ENCODE measurements at places on chromosomes 3 and 15. TPM values are rescaled to one million over a fixed set of nuclear protein-coding genes. Genes with fewer than 3 reads are reported as not detected.

Gene SCN11A
- not detected for polyA plus RNA-seq

Gene MKRN3
- polyA plus RNA-seq: 0.49 TPM

Gene LIPH
- polyA plus RNA-seq: not detected

Gene SUMF1
- polyA plus RNA-seq: 23.0 TPM

Gene PLS1
- not detected for polyA plus RNA-seq

Gene PCCB
- 40.3 TPM for polyA plus RNA-seq

Gene LRTM1
- polyA plus RNA-seq: not detected

Gene PROK2
- polyA plus RNA-seq: not detected

Gene PAQR5
- not detected for polyA plus RNA-seq

Gene PLA2G4D
- not detected for polyA plus RNA-seq

Gene ANKRD63
- polyA plus RNA-seq: not detected

Gene SLC2A2
- polyA plus RNA-seq: not detected

Gene CATSPER2
- 3.2 TPM for polyA plus RNA-seq

Gene GABRR3
- polyA plus RNA-seq: not detected

Gene SLCO3A1
- polyA plus RNA-seq: 3.1 TPM

Gene GOLGA8M
- polyA plus RNA-seq: not detected

Gene SIN3A
- 15.9 TPM for polyA plus RNA-seq

Gene C3orf80
- polyA plus RNA-seq: not detected

Gene CCDC39
- not detected for polyA plus RNA-seq
